ENCODE measurements at places on chromosomes 11 and 22.
A peak's percentile ranks its signal among the peaks of the same experiment; 100 is the strongest.

- DNase-seq, result no peak
Measured at GRCh38 chr11:76159983-76160661, 46.2 kb downstream of the WNT11 start.

GRCh38 chr22:45268167-45268957, 16.4 kb upstream of the UPK3A start:
- DNase-seq, result peak; percentile 65

DNA sequence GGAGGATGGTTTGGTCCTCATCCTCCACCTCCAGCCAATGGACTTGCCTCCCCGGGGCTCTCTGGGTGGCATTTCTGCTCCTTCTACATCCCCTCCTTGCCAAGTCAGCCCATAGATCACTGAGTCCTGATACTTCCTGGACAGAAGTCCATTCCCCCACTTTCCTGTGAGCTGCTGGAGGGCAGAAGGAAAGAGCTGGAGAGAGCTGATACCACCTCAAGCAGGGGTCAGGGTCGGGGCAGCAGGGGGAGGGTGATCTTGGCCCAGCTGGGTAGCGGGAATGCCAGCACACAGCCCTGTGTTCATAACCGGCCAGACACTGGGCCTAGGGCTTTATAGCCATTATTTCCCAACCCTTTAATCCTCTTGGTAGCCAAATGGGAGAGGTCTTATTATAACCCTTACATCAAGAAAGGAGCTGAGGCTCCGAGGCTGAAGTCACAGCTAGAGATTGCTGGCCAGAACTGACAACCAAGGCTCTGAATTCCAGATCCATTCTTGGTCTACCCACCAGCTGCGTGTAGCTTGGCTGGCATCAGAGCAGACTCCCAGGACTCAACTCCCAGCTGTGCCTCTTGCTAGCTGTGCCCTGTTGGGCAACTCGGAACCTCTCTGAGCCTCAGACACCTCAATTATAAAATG, 39.9 kb downstream of the CD6 start:
- no peak for DNase-seq

DNA sequence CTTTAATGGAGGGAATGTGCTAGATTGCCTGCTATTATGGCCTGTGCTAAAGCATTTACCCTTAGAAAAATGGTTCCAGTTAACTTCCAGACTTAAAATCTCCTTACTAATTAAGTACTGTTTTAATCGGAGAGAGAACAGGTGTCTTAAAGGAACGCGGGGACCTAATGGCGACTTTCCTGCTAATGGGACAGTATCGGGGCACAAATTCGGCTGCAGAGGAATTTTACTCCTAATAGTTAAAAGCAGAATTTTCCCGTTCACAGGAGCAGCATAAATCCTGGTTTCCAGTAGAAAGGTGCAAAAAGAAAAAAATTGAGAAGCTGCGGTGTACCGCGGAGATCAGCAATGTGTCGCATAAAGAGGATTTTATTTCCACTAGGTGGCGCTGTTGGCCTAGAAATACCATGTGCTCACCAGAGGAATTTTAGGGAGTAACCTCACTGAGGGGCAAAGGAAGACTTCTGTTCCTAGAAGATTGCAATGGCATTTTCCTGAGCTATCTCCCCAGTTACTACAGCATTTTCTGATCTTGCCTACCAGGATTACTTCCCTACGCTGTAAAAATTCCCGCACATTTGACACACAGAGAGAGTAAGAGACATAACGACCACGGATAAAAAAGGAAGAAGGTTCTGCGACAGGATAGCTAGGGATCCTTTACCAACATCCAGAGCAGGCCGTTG, 44.5 kb downstream of the ZNF280B start:
- DNase-seq, result no peak

DNA sequence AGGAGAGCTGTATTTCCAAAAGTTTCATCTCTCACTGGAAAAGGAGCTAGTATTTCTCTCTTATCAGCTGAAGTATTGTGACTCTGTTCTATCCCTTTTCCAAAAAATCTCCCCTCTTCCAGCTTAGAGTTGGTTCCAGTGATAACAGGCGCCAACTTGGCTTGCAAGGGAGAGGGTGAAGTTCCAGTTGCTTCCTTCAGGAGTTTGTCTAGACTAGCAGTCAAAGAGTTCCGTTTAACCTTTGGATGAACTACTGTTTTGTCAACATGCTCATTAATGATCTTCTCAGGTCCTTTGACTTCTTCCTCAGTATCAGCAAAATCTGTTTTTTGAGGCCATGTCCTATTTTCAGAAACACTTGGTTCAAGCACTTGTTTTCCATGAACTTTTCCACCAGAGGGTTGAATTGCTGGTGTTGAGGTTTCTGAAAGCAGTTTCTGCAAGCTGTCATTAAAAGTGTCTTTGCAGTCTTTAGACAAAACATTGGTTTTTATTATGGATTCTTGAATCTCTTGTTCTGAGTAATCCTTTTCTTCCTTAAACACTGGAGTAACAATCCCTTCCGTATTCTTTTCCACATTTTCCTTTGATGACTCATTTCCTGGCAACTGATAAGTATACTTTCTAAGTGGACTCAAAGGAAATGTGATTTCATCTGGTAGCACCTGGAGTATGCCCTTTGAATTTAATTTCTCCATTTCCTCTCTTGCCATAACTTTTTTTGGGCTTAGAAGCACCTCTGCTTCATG, 39.7 kb upstream of the CCDC89 start:
- DNase-seq, result no peak

DNA sequence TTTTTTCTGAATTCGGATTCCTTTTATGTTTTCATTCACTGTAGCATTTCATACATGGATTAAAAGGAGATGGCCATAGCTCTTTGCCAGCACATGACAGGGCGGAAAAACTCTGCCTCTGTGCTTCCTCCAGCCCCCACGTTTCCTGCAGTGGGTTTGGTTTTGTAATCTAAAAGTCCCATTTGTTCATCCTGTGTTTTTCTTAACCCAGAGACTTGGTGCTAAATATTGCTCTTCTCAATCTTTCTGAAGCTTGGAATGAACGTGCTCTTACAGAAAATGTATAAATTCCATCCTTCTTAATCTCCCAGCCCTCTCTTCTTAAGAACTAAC, 89.9 kb downstream of the PPP6R3 start:
- DNase-seq, result no peak

DNA sequence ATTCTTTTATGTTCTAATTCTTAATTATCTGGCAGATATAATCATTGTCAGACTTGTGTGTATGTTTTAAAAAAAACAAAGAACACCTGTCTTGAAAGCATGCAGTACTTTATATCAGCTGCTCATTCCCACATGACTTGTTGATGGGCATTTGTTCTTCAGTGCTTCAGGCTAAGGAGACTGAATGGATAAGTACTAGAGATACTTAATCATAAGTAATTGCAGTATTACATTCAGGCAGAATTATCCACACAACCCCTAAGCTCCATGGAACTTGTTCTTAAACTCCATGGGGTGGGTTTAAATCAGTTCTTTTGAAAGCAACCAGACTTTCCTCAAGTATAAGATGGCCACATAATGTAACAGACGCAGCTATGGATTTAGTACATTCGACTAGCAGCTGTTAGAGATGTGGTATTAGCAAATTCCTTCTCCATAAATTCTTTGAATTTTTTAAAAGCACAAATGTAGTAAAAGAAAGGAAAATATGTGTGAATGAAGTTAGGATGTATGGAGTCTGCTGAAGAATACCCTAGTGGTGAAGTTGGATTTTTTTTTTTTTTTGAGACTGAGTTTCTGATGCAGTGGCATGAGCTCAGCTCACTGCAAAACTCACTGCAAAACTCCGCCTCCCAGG, 3.0 kb downstream of the JAM3 start:
- DNase-seq, result no peak

GRCh38 chr11:91795139-91795887, 429.3 kb upstream of the FAT3 start:
- DNase-seq, result no peak

- no peak for DNase-seq
Measured at GRCh38 chr22:28172892-28173670, 254.0 kb upstream of the PITPNB start.
